ENCODE measurements at places on chromosomes 12 and 14. TPM values are rescaled to one million over a fixed set of nuclear protein-coding genes. Genes with fewer than 3 reads are reported as not detected.

Gene CDKL1
- 1.7 TPM for total RNA-seq

Gene CMA1
- total RNA-seq: not detected

Gene NRXN3
- total RNA-seq: 1.1 TPM

Gene REP15
- total RNA-seq: not detected

Gene TMEM52B
- total RNA-seq: 0.37 TPM

Gene KRT6C
- not detected for total RNA-seq

Gene TAS2R42
- not detected for total RNA-seq

Gene TXNDC16
- 12.1 TPM for total RNA-seq

Gene TM7SF3
- 76.7 TPM for total RNA-seq

Gene FLRT2
- not detected for total RNA-seq

Gene GPR84
- not detected for total RNA-seq

Gene DNAI7
- total RNA-seq: 0.59 TPM

Gene MSRB3
- 26.0 TPM for total RNA-seq

Gene MGAT4C
- not detected for total RNA-seq

Gene FAIM2
- total RNA-seq: 0.49 TPM

Gene PROX2
- not detected for total RNA-seq

Gene ADAM21
- total RNA-seq: 0.49 TPM

Gene KRT4
- total RNA-seq: not detected

Gene TMBIM6
- 680 TPM for total RNA-seq

Measured in M059J (cell line).